ENCODE measurements at places on chromosomes 6 and 20. TPM values are rescaled to one million over a fixed set of nuclear protein-coding genes. Genes with fewer than 3 reads are reported as not detected.
A peak's percentile ranks its signal among the peaks of the same experiment; 100 is the strongest.

GSTA2 gene
- total RNA-seq = not detected

ADGRG6 gene
- 0.07 TPM for total RNA-seq

LAMA2 gene
- 0.05 TPM for total RNA-seq

- H3K27me3 ChIP-seq = no peaks in the 10 kb centered on the region
- H3K27ac ChIP-seq = no peak overlapping the region
- no peak overlapping the region for H3K4me3 ChIP-seq
- DNase-seq = no peak
- H3K36me3 ChIP-seq = no peaks in the 10 kb centered on the region
Observed at GRCh38 chr6:85923013-85923430, 280.3 kb upstream of the SYNCRIP start.

DNA sequence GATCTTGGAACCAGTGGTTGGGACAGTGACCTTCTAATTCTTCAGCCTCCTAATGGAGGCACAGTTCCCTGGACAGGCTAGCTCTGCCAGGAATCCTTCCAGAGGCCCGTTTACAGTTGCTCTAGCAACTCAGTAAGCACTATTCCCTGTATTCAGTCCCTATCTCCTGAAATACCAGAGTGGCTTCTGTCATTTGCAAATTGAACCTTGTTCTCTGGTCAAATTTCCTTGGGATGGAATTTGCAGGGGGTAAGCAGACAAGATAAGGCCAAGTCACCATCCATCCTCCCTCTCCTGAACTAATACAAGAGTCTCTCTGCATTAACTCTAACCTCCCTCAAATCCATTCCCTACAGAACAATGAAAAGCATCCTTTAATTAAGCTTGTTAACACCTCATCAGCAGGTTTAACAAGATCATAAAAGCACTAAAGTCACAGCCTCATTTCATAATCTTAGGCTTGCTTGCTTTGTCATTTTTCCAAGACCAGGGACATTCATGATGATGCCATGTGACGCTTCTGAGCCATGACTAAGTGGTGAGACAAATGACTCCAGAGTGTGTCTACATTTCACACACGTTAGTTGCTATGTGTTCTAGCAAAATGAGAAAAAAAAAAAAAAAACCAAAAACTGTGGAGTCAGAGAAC is 37.1 kb downstream of the SLC22A23 start:
- H3K27ac ChIP-seq = no peak overlapping the region
- no peak for DNase-seq
- no peak overlapping the region for H3K4me3 ChIP-seq
- peaks cover 23% of the 10 kb centered on the region for H3K27me3 ChIP-seq

GRCh38 chr20:31713312-31714273 is 9.1 kb downstream of the BCL2L1 start:
- DNase-seq = no peak
- H3K4me1 ChIP-seq = peaks cover 78% of the 10 kb centered on the region
- H3K4me3 ChIP-seq = peak overlapping the region; percentile 97
- peak overlapping the region; percentile 82 for H3K27ac ChIP-seq

- H3K27ac ChIP-seq = peak overlapping the region; percentile 99
- H3K4me3 ChIP-seq = peak overlapping the region; percentile 97
- H3K27me3 ChIP-seq = no peaks in the 10 kb centered on the region
- peaks cover 30% of the 10 kb centered on the region for H3K4me1 ChIP-seq
Observed at GRCh38 chr20:21303872-21304586, 898 bp downstream of the XRN2 start.

EYA2 gene
- total RNA-seq = not detected

- no peaks in the 10 kb centered on the region for H3K27me3 ChIP-seq
- peak; percentile 65 for DNase-seq
- H3K4me3 ChIP-seq = no peak overlapping the region
Observed at GRCh38 chr6:136643850-136644596, 93.8 kb upstream of the MAP7 start.

DNA sequence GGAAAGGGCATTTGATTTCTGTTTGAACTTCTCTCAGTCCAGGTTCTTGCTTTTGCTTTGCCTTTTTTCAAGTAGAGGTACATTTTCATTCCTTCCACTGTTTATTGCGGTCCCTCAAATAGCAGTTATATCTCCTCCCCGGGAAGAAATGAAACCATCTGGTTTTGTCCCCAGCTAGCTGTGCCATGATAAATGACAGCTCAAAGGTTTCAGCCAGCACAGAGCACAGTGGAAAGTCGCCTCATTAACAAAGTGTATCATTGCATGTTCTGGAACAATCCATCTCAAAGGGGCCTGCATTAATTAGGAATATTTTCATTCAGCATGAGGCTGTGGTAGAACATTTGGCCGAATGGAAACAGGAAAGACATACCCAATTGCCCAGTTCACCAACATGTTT is 146.0 kb downstream of the EDN3 start:
- peaks cover 31% of the 10 kb centered on the region for H3K27me3 ChIP-seq
- no peaks in the 10 kb centered on the region for H3K4me1 ChIP-seq
- H3K27ac ChIP-seq = no peak overlapping the region

SGK2 gene
- total RNA-seq = 0.25 TPM

Data from activated T-helper 2 cell treated with anti-CD3 and anti-CD28 coated beads, Interferon-gamma antibody, Interleukin-2, Interleukin-4, amounts not matched to agents 10 μg/mL and 5 μg/mL and 100 μg/mL, durations not matched to agents 14 hours and 24 hours and 36 hours (primary cell).